ENCODE measurements at places on chromosomes 5 and 9. TPM values are rescaled to one million over a fixed set of nuclear protein-coding genes. Genes with fewer than 3 reads are reported as not detected.

Gene MRPS30
- total RNA-seq, result 43.5 TPM

Gene PCDHGA5
- 0.09 TPM for total RNA-seq

Gene QSOX2
- total RNA-seq, result 4.8 TPM

Gene PPIC
- total RNA-seq, result 14.6 TPM

- no peak for DNase-seq
These were observed 37.9 kb downstream of the LNPEP start for GRCh38 chr5:96973532-96974401.

- DNase-seq, result no peak
These were observed 217.2 kb downstream of the MEF2C start for GRCh38 chr5:88665750-88666215.

DNA sequence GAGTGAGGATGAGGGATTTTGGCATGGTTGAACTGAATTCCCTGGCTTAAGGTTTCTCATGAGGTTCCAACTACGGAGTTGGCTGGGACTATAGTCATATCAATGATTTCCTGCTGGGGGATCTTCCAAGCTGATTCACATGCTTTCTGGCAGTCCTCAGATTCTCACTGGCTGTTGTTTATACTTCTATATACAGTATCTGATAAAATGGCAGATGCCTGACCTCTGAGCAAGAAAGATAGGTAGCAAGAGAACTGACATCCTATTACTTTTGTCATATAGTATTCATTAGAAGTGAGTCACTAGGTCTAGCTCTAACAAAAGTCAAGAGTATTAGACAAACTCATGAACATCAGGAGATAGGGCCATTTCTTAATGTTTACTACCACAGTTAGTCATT is 440.9 kb upstream of the EDIL3 start:
- DNase-seq, result no peak

- DNase-seq, result no peak
These were observed 509.9 kb downstream of the RAB3C start for GRCh38 chr5:59092758-59093157.

- no peak for DNase-seq
These were observed 295.9 kb downstream of the CDH12 start for GRCh38 chr5:22557251-22557650.

DNA sequence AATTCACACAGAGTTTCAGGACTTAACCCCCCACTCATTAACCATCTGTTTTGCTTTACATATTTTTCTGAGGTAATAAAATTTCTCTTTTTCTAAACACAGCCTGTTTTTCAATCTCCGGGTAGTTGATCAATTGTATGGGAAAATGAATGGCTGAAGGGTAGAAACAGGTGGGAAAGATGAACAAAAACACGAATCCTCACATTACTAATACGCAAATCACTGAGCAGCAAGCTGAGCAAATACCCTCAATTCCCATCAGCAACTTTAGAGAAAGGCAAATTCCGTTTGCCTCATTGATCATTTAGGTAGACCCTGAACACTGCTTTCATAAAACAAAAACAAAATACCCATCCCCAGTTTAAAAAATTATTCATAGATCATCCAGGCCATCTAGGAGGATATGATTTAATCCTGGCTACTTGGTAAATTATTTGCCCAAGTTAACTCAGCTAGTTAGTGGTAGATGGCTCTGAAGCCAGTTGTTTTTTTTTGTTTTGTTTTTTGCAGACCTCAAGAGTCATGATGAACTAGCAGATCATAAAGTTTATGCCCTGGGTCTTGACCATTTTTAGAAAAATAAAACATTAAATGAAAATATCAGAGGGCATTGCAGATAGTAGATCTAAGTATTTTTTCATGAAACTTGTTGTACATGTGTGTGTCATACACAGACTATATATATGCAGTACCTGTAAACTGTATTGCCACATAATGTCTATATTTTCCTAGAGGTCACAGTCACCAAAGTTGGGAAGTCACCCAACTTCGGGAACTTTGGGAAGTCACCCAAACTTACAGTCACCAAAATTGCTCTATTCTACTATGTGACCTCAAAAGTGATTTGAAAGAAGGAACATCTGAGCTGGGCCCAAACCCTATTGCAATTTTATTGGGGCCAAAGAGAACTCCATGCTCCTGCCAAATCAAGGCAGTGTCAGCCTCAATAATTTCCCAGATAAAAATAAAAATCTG is 1.6 kb upstream of the CD274 start:
- no peak for DNase-seq

GRCh38 chr5:72071906-72072305 is 35.4 kb upstream of the MAP1B start:
- no peak for DNase-seq

DNA sequence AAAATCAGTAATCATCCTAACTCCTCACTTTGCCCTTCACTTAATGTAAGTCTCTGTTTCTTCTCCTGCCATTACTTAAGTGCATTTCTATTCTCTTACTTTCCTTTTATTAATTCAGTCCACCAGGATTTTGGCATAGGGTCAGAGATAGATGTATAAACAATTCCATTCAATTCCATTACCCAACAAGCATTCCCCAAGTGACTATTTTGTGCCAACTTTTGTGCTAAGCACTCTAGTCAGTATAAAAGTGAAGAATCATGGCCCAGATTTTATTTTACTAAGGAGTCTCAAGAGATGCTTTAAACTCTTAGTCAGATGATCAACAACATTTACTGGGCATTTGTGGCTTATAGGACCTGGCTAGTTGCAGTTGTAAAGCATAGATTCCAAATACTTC is 159.3 kb downstream of the DMAC1 start:
- no peak for DNase-seq

GRCh38 chr5:83844449-83845068 is 123.9 kb upstream of the HAPLN1 start:
- DNase-seq, result no peak

- DNase-seq, result no peak
These were observed 377.0 kb upstream of the RIOK2 start for GRCh38 chr5:97559827-97560598.

DNA sequence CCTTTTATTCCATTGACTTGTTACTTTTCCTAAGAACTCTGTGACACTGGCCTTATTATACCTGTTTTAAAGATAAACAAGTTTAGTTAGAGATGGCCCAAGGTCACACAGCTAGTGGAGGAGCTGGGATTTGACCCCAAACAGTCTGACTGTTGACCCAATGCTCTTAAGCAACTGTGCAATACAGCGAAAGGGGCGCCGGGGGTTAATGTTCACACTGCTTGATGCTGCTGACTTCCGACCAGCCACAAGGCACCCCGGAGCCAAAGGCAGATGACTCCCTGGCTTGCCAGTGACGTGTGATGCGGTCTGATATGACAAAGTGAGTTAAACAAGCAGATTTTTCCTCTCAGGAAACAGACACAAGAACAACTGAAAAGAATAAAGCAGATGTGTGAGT is 23.9 kb downstream of the PIK3R1 start:
- DNase-seq, result peak; percentile 73

- DNase-seq, result no peak
These were observed 33.8 kb downstream of the MRPL36 start for GRCh38 chr5:1765880-1766235.

DNA sequence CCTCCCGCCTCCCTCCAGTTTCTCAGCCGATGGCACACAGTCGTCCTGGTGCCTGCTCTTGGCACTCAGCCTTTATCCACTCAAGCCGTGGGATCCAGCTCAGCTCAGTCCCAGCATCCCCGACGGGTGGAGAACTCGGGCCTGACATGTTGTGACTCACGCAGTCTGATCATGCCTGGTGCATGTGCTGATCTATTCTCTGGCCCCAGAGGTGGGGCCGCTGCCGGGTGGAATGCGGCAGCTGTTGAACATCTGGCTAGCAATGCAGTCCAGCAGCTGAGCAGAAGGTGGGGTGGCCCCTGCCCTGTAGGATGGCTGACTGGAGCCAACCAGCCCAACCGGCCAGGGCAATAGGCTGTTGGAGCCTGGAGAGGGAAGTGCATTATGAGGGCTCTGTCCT is 1.7 kb upstream of the AIF1L start:
- DNase-seq, result no peak

- DNase-seq, result no peak
These were observed 14.5 kb downstream of the HACD4 start for GRCh38 chr9:21016701-21017491.

Data from liver (tissue), 10 donors.